ENCODE measurements at places on chromosomes 2 and 18.

DNA sequence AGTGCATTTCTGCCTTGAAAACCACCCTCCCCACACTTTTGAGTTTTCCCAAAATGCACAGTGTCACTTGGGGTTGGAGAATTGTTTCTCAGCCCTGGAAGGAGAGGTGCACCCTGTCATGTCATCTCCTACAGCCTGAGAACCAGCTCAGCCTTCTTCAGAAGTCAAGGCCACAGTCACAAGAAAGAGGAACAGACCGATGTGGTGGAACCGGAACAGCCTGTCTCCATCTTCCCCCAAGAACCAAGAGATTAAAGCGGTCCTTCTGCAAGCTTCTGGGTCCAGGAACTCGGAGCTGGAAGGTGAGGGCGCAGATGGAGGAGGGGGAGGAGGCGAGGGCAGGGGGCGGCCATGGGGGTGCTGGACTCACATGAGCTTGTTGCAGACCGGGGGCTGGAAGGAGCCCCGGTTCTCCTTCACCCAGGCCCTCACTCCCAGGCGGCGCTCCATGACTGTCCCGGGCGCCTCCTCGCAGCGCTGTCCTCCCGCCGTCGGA lies 248 bp downstream of the HAAO start:
- no peak for DNase-seq

GRCh38 chr2:208386541-208386940 lies 20.1 kb upstream of the PTH2R start:
- DNase-seq, result no peak

- no peak for DNase-seq
Measured at GRCh38 chr2:88808652-88809051, 117.2 kb downstream of the RPIA start.

DNA sequence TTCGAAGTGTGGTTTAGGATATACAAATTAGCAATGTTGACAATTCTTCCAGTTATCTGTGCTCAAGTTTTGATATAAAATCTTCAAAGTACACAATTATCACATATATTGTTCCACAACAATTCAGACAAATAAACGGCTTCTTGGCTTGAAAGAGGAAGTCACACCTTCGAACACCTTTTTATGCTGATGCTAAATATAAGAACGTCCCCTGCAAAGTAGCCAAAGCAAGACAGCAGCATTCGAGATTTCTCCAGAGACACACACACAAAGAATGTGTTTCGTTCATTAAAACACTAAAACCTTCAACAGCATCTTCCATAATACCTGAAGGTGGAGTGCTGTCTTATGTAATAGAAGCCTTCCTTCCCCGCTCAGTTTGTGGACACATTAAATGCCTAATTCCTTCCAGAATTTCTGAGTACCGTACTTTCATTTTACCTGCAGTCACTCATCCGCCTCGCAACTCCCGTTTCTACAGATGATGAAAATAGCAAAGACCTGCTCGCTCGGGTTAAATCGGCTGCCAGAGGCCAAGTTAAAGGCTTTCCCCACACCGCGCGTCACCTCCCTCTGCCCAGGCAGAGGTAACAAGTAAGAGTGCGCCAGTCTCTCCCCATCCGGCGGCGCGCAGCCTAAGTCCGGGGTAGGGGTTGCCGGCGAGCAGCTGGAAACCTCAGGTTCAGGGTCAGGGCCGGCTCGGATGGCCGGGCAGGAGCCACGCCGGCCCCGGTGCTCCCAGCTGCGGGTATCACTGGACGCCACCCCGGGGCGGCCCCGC lies 847 bp downstream of the SERPINE2 start:
- no peak for DNase-seq

- no peak for DNase-seq
Measured at GRCh38 chr2:240132651-240132980, 3.5 kb downstream of the COPS9 start.

DNA sequence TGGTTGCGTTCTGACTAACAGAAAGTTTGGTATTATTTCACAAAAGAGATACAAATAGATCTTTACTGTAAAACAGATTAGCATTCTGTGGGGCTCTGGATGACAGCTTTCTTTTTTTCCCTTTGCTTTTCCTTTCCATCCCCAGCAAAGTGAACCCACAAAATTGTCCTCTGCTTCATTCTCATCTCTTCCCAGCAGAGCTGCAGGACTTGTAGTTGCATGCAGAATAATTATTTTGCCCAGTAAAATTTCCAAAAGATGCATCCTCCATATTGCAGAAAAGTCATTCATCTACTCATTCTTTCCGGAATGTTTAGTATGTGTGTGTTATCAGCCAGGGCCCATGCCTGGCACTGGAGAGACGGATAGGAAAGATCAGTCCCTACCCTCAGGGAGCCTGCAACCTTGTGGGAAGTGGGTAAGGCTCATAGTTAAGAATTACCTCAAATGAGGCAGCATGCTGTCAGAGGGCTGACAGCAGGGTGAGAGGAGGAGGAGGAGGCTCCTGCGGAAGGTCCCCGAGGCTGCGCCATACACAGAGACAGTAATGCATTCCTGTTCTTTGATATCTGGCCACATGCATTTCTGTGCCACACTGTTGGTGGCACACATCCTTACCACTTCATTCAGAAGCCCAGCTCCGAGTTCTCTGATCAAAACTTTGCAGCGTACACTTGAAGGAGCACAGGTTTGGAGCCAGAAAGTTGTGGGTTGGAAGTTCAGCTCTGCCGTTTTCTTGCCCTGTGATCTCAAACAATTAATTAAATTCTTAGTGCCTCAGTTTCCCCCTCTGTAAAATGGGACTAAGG lies 225.4 kb downstream of the MYCN start:
- DNase-seq, result no peak
